ENCODE measurements at places on chromosomes 2 and 18.
A peak's percentile ranks its signal among the peaks of the same experiment; 100 is the strongest.

DNA sequence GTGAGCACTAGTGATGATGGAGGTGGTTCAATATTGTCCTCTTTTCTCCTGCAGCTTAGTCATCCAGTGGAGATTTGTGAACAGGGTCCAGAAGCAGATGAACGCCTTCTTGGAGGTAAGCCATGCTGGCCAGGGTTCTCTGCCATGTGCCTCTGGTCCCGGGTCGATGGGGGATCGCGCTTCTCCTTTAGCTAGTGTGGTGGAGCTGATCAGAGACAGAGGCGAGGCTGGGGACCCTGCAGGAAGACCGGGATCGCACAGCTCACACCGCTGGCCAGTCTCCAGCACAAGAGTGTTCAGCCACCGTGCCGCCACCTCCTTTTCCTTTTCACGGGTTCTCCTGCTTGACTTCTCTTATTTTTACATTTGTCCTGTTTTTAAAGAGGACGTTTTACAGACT lies 243.4 kb downstream of the ALPK2 start:
- DNase-seq = no peak

GRCh38 chr2:113901943-113902342 lies 12.1 kb downstream of the ACTR3 start:
- DNase-seq = no peak

DNA sequence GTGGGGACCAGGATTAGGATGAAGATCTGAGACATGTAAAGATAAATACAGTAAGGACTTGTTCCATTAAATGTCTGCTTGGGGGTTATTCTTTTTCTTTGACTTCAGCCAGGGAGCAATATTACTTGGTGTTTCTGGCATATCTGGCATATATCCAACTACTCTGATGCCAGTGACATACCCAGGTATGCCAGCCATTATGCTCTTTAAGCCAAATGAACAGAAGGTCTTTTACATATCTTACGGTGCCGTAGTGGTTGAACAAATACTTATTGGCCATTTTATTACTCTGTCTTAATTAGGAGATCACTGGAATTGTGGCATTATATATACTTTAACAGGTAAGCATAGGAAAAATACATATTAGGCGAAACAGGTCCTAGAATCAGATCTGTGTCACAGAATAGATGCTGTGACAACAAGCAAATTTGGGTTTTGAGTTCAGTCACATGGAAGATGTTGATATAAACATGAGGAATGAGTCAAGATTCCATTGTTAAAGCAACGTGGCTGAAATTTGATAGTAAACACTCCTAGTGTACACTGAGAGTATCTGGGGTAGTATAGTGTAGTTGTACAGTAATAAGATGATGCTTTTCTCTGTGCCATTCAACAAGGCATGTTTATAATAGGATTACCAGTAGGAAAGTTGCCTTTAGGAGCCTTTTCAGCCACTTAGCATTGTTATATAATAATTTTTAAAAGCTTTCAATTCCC lies 62.6 kb downstream of the KCTD18 start:
- no peak for DNase-seq

- DNase-seq = no peak
These were observed 81.5 kb downstream of the AFF3 start for GRCh38 chr2:100060875-100061274.

- no peak for DNase-seq
These were observed 334.7 kb upstream of the GULP1 start for GRCh38 chr2:187956906-187957534.

DNA sequence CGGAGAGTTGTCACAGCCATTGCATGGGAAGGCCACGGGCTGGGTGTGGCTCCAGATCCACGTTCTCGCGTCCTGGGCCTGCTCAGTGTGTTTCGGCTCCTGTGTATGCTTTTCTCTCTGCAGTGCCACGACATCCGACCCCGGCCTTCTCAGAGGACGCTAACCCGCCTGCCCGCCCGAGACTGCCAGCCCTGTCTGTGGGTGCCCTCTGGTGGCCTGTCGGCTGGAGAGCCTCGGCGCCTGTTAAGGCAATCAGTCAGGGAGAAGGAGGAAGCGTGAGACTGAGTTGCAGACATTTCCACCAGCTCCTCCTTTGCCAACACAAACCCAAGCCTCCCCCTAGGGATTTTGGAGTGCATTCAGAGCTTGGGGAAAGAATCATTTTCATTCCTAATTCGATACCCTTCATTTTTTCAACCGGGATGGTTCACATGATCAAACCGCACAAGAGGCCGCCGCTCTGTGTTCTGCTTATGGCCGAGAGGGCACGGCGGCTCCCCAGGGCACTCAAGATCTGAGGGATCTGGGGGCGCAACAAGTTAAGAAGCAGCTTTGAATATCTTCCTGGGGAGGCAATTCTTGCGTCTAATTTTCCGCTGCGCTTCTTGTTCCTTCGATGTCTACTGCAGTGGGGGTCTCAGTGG lies 37.5 kb upstream of the ZBTB7C start:
- peak; percentile 69 for DNase-seq

DNA sequence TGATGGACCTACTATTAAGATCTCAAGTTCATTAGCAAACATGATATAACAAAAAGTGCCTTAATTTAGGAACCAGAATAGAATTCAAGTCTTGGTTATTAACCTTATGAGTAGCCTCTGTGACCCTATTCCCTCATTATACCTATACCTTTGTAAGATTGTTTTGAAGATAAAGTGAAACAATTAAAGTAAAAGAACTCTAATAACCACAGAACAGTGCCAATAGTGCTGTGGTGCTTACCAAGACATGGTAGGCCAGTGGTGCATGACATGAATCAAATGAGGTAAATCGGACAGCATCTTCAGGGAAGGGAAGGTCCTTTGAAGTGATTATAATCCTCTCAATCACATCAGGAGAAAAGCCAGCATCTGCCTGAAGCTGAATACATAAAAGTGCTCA lies 36.4 kb downstream of the METTL4 start:
- DNase-seq = no peak

GRCh38 chr2:3223080-3223923 lies 154.3 kb downstream of the EIPR1 start:
- DNase-seq = peak; percentile 74

- no peak for DNase-seq
These were observed 20.3 kb downstream of the LIMS1 start for GRCh38 chr2:108554528-108554927.

GRCh38 chr2:3601561-3602271 lies 6.8 kb downstream of the COLEC11 start:
- no peak for DNase-seq

- DNase-seq = peak; percentile 72
These were observed at the start of gene BOK for GRCh38 chr2:241558532-241559322. Gene BOK, plus strand, starts transcription at chr2:241558745. Its CDS starts 739 bp downstream, at chr2:241559484.

- DNase-seq = peak; percentile 87
These were observed 164.4 kb downstream of the ETAA1 start for GRCh38 chr2:67561457-67561965.

GRCh38 chr2:125582516-125582915 lies 1073.4 kb upstream of the GYPC start:
- DNase-seq = no peak

DNA sequence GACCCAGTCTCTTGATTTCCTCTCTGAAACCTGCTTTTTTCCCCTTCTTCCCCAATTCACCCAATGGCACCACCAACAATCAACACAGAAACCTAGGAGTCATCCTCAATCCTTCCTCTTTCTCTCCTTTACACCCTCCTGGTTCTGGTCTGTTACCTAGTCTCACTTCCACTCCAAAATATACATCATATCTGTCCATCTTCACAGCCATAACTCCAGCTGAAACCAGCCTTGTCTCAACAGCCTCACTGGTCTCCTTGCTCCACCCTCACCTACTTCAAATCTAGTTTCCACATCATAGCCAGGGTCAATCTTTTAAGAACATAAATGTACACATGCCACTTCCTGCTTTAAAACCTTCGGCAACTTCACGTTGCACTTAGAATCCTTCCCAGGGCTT lies 11.8 kb upstream of the TWSG1 start:
- no peak for DNase-seq

GRCh38 chr2:14565666-14566065 lies 66.9 kb upstream of the LRATD1 start:
- no peak for DNase-seq

DNA sequence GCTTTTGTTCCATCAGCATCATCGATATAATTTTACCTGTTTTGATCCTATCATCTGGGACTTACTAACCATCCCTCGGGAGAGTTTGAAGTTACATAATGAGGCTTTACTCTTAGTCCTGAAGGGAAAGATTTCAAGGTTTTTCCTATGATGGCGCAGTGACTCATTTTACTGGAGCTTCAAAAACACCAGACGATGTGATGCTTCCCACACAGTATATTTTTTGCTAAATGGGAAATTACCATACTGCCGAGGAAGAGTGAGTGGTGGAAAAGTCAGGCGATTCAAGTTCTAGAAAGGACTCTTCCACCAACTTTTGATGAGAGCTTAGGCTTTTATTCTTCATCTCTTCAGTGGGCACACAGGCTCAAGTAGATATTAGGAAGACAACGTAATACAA lies 44.6 kb upstream of the GCG start:
- peak; percentile 83 for DNase-seq

GRCh38 chr18:25019086-25019860 lies 332.7 kb downstream of the ZNF521 start:
- no peak for DNase-seq

DNA sequence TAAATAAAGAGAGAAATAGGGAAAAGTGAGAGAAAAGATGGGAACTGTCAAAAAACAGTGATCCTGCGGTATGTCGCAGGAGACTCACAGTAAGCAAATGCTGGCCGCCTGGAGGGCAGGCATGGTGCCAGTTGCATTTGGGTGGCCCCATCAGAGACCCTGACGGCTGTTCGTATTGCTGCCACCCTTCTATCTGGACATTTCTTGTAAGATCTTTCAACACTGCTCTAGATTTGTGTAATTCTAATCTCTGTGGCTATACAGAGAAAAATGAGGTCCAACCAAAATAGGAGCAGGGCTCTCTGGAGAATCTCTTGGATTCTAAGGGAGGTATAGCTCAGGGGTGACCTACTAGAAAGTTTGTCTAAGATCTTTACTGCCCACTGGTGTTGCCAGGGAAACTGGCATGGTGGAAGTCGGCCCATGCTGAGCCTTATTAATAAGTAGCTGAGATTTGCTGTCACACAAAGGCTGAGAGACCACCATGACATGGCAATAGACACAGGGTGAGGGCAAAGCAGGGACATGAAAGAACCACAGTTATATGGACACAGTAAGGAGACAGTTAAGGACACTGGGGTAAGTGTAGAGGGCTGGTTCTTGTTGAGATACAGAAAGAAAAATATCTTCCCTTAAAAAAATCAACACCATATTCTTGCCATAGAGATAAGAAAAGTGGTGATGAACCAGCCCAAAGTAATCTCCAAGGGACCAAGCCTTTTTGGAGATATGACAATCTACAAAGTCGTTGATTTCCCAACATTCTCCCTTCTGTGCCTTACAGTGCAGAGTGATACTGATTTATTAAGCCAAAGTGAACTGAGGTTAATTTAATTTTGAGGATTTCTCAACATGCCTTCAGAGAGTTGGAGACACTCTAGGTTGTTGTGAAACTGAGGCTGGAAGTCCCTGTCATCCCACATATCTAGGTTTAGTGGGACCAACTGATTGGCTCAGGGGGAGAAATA lies 26.4 kb upstream of the FZD7 start:
- peak; percentile 17 for DNase-seq

GRCh38 chr18:33611525-33612135 lies 33.6 kb downstream of the ASXL3 start:
- no peak for DNase-seq

- DNase-seq = no peak
These were observed 10.7 kb downstream of the DPP4 start for GRCh38 chr2:162063281-162063680.

GRCh38 chr2:27544143-27544821 lies 38.6 kb upstream of the ZNF512 start:
- DNase-seq = no peak

DNA sequence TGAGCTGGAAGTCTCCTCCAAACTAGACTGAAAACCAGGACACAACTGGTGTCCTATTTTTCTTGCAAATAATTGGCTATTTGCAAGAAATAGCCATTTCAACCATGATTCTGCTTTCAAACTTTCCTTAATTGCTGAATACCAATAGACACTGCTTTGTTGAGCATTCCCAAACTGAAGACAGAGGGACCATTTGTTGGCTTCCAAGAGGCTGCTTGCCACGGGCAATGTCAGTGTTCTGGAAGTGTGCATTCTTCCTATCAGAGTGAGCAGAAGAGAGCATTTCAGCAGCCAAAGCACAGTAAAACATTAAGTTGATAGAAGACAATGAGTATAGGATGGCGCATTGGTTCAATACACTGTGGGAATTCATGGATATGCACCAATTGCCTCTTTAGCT lies 360.5 kb upstream of the RGPD4 start:
- DNase-seq = no peak

DNA sequence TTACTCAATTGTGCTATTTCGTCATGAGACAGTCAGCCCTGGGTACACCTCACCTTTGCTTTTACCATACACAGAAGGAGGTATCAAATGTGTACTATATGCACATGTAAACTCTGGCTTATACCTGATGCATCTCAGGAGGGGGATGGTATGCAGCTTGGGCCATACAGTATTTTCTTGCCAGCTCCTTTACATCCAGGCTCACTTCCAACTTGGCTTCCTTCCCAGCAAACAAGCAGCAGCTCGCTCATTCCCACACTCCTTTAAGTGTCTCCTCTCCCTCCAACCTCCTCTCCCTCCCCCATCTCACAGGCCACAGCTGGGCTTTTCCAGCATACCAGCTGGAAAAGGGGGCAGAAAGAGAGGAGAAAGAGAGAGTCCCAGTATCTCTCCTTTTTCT lies 9.6 kb downstream of the MARCHF4 start:
- peak; percentile 68 for DNase-seq

DNA sequence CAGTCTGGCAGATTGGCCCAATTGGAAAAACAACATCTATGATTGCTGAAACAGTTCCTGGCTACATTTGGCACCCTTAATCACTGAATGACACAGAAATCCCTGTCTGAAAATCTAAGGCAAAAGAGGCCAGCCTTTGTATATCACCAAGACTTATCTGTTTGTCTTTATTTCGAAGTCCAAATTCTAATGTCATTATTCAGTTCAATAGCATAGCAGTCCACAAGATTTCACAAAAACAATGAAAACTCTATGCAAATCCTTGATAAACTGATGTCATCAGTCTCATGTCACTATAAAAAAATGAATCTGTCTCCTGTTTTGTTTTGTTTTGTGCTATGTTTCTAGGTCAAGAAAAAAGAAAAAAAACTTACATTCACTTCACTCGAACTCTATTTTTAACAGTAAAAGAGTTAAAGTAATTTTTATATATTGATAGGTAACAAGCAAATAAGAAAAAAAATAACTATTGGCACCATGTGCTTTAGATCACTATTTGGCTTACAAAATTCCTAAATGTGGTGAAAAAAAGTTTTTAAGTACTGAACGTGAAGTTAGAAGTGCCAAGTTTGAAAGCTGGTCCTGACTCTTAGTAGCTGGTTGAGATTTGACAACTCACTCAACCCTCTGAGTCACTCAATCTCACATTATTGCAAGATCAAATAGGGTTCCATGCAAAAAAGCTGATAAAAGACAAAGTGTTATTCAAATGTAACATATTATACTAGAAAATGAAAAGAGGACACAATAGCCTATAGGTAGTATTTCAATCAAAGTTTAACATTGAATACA lies 359.3 kb downstream of the IRS1 start:
- DNase-seq = peak; percentile 89

DNA sequence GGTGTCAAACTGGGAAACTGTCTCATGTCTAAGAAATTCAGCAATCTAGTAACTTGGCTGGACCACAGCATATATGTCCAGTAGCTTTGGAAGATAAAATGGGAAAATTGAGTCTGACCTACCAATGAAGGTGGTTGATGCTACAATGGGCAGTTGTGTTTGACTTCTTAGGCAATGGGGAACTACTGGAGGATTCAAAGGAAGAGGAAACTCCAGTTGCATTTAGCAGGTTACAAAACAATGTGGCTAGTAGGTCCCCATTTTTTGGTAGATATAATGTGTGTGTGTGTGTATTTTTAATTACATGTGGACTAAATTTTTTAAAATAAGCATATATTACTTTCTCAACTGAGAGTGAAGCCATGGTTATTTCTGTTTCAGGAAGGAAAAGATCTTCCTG lies 427.7 kb downstream of the NBAS start:
- DNase-seq = no peak
